NCI-H1092 treated with DMSO at 0.1 percent for 48 hours (cell line): ENCODE measurements at places on chromosomes 2 and 18.

DNA sequence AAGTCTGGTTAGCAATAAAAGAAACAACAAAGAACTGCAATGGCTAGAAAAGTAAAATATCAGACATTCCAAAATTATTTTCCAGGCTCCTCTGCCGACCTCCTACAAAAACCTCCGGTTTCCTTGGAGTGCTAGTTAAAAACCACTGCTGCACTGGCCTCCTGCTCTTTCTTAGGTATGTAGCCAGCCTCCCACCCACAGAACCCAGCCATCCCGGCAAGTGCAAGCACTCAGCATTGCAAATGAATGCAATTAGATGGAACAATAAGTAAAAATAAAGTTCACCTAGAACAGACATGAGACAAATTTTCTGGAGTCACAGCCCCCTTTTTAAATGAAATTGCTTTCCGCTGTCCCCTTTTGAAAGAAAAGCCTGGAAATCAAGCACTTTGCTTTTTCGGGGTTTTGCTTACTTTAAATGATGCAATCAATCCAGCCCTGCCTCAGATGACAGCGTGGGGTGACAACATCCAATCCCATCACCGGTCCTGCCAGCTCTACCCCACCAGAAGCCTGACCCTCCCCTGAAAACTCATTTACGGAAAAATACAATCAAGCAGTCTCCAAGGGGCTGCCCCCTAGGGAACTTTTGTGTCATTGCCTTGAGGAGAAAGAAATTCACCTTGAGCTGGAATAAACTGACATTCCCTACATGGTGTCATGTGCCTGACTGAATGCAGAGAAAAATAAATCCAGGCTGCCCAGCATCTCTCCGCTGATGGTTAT, 199.8 kb downstream of the EPHA4 start:
- DNase-seq: no peak

DNA sequence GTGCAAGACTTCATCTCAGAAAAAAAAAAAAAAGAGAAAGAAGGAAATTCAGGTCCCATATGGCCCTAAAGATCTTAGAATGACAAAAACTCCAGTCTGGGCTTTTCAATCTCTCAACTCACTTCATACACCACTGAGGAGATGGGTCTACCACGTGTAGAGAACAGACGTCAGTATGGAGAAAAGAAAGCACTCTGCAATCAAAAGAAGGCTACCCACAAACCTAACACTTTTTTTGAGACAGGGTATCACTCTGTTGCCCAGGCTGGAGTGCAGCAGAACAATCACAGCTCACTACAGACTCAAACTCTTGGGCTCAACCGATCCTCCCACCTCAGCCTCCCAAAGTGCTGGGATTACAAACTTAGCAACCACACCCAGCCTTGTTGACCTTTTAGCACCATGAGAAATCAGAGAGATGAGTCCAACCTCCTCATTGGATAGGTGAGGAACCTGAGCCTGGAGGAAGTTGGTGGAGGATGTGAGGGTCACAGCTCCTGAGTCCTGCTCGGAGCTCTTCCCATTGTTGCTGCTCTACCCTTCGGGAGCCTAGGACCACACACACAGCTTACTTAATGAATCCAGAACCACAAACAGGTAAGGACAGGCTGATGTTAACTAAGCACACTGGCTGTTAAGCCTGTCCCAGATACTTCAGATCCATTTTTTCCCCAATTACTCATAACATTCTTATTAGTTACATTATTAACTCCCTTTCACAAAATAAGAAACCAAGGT, 23.7 kb downstream of the TBC1D8 start:
- no peak for DNase-seq

- no peak for DNase-seq
Observed at GRCh38 chr2:68809324-68810240, 61.6 kb downstream of the BMP10 start.

DNA sequence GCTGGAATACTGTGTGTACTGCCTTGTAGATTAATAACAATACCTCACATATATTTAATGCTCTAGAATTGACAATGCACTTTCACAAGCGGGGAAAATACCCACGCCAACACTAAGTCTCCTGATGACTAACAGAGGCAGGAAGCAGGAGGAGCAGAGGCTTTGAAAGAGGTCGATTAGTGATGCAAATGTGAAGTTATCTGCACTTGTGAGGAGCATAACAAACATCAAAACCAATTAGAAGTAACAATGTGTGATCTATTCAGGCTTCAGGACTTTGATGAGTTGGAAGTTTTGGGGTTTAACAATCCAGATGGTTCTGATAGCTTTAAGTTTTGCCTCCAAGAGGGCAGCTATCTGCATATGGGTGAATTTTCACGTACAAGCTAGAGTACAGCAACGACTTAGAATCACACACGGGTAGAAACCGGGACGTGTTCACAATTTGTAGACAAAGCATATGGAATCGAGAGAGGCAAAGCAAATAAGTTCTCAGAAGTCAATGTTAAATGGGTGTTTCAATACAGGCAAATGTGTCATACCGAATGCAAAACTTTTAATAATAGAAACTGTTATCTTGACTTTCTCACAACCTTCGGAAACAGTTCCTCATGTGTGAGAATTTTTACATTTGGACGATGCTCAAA, 114.5 kb downstream of the METTL8 start:
- DNase-seq: no peak

GRCh38 chr2:62660582-62661262, 44.8 kb upstream of the EHBP1 start:
- no peak for DNase-seq

DNA sequence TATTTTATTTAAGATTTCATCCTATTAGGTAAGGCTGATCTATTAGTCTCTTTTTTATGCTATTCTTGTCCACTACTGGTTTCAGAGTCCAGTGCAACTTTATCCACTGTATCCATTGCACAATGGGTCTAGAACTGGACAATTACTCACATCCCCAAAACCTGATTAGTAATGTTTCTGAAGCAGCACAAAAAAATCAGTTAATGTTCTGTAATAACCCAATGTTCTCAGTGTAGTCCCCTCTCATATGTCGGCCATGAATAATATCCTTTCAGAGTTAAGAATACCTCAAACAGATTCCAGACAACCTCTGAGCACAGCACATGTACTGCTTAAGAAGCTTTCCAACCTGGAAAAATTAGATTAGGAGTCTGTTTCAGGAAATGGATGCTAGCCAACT, 29.7 kb downstream of the MGAT4A start:
- DNase-seq: no peak

DNA sequence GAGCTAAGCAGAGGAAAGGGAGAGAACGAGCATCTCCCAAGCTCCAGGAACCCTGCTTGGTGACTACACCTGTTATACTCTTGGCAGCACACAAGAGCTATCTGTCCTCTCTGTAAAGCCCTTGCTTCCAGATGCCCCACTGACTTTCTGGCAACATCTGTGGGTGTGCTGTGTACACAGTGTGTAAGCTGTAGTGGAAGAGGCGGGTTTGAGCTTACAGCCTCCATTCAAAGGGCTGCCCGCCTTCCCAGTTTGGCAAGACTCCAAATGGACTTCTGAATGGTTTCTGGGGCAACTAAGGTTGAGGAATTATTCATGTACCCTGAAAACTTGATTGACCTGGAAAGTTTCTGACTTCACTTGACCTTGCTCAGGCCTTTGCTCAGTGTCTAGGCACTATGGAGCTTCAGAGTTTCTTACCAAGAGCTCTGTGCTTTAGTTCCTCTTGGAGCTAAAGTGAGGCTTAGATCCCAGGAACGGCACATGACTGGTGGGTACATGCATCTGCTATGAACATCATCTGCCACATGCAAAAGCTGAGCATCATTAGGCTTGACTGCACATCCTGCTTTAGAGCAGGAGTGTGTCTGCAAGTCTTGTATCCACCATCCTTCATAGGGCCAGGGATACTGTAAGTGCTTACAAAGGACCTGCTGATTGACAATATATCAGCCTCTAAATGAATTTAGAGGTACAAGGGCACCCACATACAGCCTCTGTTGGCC, 290.9 kb upstream of the SIX2 start:
- peak; percentile 93 for DNase-seq

- DNase-seq: peak; percentile 34
Observed at GRCh38 chr2:240143801-240144648, 3.6 kb upstream of the OTOS start.

GRCh38 chr2:40279001-40279400, 172.9 kb downstream of the SLC8A1 start:
- DNase-seq: no peak

DNA sequence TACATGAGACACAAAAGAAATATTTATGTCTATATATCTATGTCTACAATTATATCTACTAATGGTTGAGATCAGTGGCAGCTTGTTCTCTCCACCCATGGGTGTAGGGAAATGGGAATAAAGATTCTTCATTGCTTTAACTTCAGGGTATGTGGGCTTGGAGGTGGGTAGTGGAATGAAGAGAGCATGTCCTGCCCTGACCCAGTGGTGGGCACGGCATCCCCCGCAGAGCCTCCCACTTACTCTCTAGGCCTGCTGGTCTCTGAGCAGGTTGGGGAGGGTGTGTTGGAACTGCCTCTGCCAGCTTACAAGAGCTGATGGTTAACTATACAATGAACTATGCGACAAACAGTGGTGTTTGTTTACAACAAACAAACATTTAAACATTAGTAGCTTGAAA, 152.5 kb upstream of the SKOR2 start:
- DNase-seq: no peak

DNA sequence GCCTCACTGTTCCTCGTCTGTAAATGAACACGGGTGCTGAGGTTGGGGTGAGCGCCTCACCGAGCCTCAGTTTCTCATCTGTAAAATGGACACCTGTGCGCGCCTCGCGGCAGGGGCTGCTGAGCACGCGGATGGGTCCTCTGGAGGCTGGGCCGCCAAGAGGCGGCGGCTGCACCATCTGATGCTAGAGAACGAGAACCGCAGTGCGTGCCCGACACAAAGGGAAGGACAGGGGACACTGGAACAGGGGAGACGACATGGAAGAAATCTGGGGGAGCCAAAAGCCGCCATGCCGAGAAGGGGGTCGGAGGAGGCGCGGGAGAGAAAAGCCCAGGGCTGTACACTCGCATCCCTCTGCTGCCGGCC, 118.7 kb upstream of the ZNF516 start:
- no peak for DNase-seq

DNA sequence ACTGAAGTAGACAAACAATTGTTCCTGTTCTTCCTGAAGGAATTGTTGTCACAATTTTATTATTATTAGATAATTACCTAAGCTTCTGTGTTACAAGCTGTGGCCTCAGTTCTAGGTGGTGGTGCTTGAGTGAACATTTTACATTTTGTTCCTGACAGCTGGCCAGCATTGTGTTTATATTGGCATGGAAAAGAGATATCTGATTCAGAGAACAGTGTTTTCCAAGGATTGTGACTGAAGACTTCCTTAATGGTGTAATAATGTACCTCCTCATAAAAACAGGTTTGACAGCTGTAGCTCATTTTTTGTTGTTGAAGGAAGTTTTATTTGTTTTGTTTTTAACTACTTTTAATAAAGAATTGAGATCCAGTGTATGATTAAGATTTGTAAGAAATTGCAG, 95.2 kb downstream of the EPB41L5 start:
- peak; percentile 83 for DNase-seq

DNA sequence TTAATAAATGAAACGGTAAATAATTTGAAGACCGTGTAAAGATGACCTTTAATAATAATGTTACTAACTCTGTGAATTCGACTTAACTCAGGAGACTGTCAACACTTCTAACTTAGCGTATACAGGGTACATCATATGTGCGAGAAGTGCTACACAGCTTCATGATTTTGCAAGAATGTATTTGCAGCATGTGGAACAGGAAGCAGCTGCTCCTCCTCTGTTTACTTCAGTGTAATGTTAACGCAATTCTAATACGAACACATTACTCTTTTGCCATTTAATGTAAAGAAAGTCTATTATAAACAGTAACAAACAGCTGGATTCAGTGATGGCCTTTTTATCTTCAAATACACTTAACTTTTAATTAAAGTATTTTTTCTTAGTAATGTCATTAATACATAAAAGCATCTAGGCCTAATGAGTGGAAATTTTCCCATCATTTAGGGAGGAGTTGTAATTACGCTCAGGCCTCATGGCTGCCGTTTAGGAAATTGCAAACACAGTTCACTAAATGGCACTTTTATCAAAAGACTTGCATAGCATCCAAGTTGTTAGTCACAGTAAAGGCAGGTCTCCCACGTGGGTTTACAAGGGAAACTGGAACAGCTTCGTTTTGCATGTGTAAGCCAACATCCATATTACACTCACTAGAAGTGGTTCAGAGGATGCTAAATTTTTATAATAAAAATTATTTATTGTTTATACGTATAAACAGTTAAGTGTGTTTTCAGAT, 635.7 kb downstream of the FBXO15 start:
- peak; percentile 9 for DNase-seq

GRCh38 chr2:134466141-134466540, 212.3 kb downstream of the MGAT5 start:
- peak; percentile 43 for DNase-seq

DNA sequence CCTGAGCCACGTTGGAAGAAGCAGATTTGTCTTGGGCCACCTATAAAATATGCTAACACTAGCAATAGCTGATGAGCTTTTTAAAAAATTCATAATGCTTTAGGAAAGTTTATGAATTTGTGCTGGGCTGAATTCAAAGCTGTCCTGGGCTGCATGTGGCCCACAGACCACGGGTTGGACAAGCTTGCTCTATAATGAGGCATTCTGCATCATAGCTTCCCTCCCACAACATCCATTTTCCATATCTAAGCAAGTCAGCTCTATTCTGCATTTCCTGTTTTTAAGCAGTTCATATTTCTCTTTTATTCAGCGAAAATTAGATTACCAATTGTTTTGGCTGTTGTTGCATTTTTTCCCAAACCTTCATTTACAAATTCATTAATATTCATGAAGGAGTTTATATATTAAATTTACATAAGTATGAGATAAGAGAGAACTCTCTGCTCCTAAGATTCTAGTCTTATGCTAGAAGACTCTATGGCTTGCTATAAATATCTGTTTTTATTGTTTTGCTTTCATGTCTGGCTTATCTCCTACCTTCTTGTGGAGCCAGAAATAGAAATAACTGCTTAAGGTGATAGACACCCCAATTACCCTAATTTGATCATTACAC, 114.5 kb upstream of the HNRNPA3 start:
- DNase-seq: no peak

DNA sequence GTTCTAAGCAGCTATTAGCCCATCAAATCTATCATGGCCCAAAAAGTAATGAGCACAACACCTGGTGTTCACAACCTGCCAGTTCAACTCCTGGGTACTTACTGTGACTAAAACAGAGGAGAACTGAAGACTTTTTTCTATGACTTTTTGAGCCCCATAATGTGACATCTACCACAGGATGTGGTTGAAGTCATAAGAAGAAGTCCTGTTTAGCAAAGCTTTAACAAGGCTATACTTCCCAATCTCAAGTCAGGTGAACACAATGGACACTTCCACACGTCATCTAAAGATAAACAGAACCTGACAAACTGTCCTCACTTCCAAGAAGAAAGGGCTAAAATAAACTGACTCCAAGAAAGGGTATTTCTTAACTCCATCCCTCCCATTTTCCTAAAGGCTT, 138.8 kb downstream of the ATAD2B start:
- DNase-seq: no peak
